ENCODE measurements at places on chromosomes 7 and 10.

GRCh38 chr10:55212051-55212450 lies 411.0 kb upstream of the PCDH15 start:
- DNase-seq = no peak

DNA sequence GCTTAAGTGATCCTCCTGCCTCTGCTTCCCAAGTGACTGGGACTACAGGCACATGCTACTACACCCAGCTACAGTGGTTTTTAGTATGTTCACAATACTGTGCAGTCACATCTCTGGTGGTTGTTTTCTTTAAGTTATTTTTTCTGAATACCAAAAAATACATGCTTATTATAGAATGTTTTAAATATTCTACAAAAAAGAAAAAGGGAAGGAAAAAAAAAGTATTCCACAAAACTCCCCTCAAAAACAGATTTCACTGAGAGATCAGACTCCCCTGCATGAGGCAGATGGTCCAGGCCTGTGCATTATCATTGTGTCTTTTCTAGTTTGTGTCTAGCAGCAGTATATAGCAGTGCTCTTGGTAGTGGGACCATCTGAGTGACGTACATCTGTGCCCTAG lies 36.8 kb downstream of the OGDH start:
- no peak for DNase-seq

GRCh38 chr10:78066012-78066411 lies 32.3 kb downstream of the RPS24 start:
- DNase-seq = no peak

DNA sequence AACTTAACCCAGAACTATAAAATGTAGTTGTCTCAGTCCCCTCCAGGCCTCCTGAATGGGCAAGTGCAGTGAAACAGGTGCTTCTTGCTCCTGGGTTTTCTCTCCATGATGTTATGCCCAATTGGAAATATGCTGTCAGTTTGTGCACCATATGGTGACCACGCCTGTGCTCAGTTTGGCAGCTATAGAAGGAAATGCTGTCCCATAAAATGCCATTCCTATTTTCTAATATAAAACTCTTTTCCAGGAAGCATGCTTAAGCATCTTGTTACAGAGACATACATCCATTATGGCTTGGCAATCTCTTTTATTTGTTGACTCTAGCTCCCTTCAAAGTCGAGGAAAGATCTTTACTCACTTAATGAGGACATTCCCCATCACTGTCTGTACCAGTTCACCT lies 45.2 kb downstream of the FGFBP3 start:
- DNase-seq = no peak

DNA sequence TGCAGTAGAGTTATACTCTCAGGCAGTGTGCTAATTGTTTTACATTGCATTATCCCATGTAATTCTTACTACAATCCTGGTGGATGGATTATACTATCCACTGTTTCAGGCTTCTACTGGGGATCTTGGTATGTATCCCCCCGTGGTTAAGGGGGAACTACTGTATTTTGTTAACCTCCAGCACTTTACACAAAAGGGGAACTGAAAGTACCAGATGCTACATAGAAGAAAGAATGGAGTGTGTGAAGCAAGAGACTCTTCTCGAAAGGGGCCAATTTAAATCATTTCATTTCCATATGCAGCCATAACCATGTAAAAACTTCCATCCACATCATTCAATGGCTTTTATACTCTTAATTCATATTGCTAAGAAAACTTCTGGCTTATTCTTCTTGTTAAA lies 69.4 kb downstream of the C1GALT1 start:
- DNase-seq = peak; percentile 38

- no peak for DNase-seq
Measured at GRCh38 chr10:123645016-123645415, 21.1 kb upstream of the GPR26 start.

GRCh38 chr7:132766660-132767059 lies 190.4 kb upstream of the PLXNA4 start:
- no peak for DNase-seq

DNA sequence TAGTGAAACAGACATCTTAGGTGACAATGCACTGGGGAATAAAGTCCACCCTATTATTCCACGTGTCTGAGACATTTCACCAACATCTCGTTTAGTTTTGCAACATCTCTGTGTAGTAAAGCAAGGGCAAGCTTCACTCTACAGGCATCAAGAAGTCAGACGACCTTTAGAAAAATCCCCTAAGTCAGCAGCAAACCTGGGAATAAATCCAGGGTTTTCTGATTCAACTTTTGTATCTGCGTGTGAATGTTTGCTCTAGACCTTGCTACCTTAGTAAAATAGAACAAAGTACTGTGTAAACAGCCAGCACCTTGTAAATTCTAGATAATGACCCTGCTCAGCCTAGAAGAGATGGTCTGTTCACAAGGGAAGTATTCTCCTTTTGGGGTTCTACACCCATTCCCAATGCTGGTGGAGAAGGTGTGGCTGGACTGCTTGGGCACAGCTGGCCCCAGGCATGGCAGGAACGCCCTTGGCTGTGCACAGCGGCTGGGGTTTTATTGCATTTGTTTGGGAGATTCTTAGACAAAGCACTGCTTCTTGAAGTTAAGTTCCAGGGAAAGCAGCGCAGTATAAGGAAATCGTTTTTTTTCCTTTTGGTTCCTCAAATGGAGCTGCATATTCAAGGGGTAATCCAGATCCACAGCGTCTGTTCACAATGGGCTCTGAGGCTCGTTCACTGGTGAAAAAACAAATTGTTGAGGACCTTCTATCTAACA lies 38.3 kb upstream of the GALNTL5 start:
- DNase-seq = peak; percentile 67

- no peak for DNase-seq
Measured at GRCh38 chr7:26375726-26376174, 84.1 kb downstream of the SNX10 start.

- DNase-seq = no peak
Measured at GRCh38 chr10:129743738-129744133, 220.3 kb downstream of the EBF3 start.

- DNase-seq = peak; percentile 36
Measured at GRCh38 chr7:134737566-134738345, 41.7 kb upstream of the CALD1 start.

DNA sequence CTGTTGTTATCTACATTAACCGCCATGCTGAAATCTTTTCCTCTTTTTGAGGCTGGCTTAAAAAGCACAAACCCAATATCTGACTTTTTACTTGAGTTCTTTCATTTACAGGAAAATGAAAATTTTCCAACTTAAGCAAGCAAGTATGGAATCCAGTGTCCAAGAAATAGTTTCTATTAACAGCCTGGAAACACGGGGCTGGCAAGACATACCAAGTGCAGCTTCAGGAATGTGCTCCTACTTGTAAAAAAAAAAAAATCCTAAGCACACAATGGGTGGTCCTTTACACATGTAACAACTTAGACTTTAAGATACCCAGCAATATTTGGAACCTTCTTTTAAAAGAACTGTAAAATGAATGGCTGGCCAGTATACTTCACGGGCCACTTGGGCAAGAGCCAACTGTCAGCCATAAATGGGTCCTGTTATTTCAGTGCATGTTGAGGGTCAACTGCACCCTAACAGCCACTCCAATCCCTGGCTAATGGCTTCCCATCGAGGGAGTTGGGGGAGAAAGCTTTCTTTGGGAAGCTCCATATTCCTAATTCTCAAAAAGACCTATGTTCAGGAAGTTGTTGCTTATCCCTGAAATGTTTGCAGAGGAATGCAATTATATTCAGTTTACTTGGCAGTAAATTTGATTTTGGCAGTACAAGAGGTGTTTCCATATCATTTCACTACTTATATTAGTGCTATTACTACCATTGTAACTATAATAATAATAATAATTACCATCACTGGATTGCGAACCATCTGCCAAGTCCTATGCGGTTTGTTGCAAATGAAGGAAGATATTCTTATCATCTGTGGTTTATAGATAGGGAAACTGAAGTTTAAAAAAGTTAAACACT lies 236.4 kb upstream of the TMEM72 start:
- no peak for DNase-seq

GRCh38 chr10:125782616-125783015 lies 7.0 kb upstream of the MMP21 start:
- no peak for DNase-seq

- no peak for DNase-seq
Measured at GRCh38 chr10:54266395-54266794, 534.6 kb downstream of the PCDH15 start.

DNA sequence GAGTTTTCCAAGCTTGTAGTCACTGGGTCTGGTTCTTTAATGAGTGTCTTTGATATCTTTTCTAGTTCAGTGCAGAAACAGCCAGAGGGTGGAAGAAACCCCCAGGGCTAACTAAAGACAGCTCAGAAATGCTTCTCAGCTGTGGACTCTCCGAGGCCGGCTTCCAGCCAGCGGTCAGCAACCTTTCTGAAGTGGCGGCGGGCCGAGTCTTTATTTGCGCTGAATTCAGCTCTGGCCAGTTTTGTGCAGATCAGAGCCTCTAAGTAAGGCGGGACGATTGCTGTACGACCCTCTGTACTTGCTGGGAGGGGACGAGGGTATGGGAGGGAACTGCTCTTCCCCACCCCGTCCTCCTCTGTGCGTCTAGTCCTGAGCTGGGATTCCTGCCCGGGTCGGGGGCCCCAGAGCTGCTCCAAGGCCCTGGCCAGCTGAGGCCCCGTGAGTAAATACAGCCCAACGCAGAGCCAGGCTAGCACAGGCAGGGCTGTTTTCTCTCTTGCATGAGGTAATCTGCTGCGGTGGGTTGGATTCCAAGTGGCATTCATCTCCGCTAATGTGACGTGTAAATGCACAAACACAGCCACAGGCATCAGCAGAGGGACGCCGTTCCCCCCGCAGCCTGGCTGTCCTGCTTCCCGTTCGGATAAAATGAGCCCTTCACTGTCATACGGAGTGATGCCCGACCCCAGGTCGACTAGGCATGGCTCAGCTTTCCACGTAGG lies 159.8 kb downstream of the PIP4K2A start:
- no peak for DNase-seq

DNA sequence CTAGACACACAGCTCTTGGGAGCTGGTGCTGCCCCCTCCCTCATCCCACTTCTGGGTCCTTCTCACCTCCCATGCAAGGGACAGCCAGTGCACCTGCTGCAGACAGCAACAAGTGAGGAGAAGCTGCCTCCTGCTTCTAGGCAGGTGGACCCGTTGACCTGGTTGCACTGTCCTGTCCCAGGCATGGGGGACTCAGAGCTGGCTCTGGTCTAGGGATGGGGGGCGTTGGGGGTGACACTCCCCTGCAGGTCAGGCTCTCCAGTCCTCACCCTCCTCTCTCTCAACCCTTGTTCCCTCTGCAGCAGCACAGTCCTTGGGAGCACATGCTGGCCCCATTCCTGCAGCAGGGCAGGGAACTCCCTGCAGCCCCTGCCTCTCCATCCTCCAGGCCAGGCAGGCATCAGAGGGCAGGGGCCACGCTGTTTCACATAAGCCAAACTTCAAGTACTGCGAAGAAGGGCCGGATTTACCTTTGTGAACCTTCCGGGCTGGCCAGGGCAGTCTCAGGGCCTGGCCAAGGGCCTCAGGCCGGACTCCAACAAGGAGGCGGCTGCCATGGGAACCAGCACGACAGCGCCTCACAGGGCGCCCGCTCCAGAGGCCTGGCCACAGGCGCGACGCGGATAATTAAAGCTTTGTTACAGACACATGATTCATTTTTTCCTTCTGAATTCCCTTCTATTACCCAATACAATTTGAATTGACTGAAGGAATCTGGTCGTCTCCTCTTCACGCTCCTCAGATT lies 48.5 kb downstream of the RASGEF1A start:
- DNase-seq = no peak

Data from HL-60 (cell line).